HT1080 (cell line): ENCODE measurements at places on chromosomes 5 and 9. TPM values are rescaled to one million over a fixed set of nuclear protein-coding genes. Genes with fewer than 3 reads are reported as not detected.

MACIR gene
- 20.2 and 26.7 TPM in 2 replicates for total RNA-seq

NDOR1 gene
- 17.9 and 26.2 TPM in 2 replicates for total RNA-seq

TMEM174 gene
- total RNA-seq = not detected in 2 replicates

G3BP1 gene
- 295 and 342 TPM in 2 replicates for total RNA-seq

ELL2 gene
- 45.1 and 61.1 TPM in 2 replicates for total RNA-seq

DNA sequence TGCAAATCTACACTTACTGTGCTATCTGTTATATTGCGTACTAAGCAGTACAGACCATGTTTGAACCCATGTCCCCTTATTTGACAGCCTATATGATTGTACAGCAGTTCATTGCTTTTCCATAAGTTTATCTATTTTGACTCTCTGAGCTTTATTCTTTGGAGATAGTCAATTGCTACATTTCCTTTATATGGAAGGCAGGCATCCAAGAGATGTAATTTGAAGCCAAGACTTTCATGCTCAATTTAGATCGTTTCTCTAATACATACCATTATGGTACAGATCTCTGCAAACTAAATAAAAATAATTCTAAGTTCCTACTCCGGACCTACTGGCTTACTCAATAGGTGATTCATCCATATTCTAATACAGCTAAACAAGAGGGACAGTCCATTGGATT, 424.8 kb downstream of the TMEM38B start:
- DNase-seq = no peak

- no peak for DNase-seq
These were observed 90.8 kb downstream of the ERCC6L2 start for GRCh38 chr9:95966306-95966705.

DNA sequence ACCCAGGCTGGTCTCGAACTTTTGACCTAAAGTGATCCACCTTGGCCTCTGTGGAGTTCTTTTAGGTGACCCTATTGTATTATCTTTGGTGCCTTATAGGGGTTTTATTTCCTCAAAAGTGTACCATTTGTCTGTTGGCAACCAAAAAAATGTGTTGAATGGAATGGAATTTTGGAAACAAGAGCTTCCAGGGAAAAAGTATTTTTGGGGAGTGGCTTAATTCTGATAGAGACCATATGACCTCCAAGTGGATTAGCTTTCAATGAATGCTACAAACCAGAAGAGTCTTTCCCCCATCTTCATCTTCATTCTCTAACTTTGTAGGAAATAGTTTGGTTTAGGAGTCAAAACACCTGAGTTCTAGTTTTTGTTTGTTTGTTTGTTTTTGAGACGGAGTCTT, 3.4 kb upstream of the OGN start:
- no peak for DNase-seq

GRCh38 chr5:133412661-133413060, 199.7 kb downstream of the FSTL4 start:
- no peak for DNase-seq

- DNase-seq = no peak
These were observed 117.1 kb downstream of the LHX2 start for GRCh38 chr9:124128568-124129166.

DNA sequence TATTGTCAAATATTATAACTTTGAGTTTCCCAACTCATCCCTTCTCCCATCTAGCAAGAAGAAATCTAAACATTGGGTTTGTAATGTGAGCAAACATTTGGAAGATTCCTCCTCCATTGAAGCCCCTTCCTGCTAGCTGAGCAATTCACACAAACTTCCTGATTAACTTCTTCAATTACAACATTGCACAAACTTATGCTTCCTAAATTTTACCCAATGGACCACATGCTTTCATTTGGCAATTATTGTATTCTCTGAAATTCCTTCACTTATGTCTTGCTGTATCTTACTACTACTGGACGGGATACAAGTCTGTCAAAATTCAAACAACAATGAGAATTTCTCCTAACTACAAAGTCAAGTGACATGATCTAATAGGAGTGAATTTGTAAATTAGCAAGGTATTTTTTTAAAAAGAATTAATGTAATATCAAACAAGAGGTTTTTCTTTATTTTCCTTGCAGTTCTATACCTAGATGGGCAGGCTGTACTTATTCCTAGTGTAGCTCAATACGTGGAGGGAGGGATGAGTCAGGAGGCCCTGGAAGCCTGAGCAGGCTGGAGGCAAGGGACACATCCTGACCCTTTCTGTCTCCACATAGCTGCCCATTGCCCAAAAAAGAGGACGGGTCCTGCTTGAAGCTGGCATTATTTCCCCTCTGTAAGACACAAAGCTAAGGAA, 11.8 kb upstream of the IFNW1 start:
- peak; percentile 65 for DNase-seq
